Stimulated activated CD8-positive, alpha-beta memory T cell treated with anti-CD3 and anti-CD28 coated beads, Interleukin-12 subunit alpha, Interleukin-12 subunit beta, amount 100 ng/mL, for 4 hours (primary cell): ENCODE measurements at places on chromosomes 3 and 15.

GRCh38 chr3:131819381-131820055 is 215.3 kb downstream of the CPNE4 start:
- no peak for DNase-seq

DNA sequence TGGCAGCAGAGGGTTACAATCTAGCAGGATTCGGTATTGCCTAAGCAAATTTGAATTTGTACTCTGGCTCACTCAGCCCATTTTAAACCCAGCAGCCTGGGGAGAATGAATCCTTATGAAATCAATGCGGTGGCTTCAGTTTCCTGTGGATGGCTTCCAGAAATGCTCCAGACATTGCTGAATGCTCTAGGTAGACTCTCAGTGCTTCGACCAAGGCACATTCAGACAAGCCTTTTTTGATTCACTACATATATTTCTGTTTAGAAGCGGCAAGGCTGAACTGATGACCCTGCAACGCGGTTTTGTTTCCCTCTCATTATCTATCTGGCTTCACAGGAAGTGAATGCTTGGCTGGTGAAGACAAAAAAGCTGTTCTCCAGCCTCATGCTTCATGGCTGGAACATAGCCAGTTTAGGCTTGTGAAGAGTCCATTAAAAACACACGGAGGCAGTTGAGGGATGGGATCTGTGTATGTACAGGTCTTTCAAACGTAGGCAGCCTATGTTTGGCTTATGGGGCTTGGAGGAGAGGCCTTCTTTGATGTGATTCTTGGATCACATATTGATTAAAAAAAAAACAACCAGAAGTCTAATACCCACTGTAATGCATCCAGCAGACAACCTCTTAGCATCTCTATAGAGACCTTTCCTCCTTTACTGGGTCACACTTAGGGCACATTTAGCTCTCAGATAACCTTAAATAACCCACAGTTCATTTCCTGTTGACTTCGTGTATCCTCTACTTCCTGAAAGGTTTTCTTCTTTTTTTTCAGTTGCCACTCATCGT is 400.2 kb upstream of the TBL1XR1 start:
- no peak for DNase-seq

GRCh38 chr3:134313847-134314587 is 60.2 kb downstream of the AMOTL2 start:
- no peak for DNase-seq

DNA sequence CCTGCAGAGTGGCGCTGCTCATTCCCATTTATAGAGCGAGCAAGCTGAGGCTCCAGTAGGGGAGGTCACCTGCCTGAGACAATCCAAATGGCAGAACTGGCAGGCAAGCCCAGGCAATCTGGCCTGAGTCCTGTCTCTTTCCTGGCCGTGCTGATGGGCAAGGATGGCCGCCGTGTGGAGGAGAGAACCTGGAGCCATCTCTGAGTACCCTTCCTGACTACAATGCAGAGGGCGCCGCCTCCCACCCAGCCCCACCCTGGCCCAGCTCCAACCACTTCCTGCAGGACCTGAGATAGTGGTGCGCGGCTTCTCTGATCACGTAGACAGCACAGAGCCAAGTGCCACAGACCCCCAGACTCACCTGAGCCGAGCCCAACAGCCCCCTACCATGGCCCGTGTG is 7.0 kb downstream of the TLR9 start:
- DNase-seq: no peak

- no peak for DNase-seq
Measured at GRCh38 chr3:73467211-73467610, 157.5 kb downstream of the PDZRN3 start.

GRCh38 chr15:70195171-70195570 is 97.5 kb upstream of the TLE3 start:
- DNase-seq: no peak

GRCh38 chr3:46490338-46491084 is 7.3 kb upstream of the RTP3 start:
- DNase-seq: no peak

- DNase-seq: no peak
Measured at GRCh38 chr3:57731311-57731710, 24.8 kb upstream of the SLMAP start.

- DNase-seq: no peak
Measured at GRCh38 chr15:42670451-42670850, 66.5 kb downstream of the CDAN1 start.

- no peak for DNase-seq
Measured at GRCh38 chr3:52373676-52374075, 57.6 kb downstream of the DNAH1 start.

DNA sequence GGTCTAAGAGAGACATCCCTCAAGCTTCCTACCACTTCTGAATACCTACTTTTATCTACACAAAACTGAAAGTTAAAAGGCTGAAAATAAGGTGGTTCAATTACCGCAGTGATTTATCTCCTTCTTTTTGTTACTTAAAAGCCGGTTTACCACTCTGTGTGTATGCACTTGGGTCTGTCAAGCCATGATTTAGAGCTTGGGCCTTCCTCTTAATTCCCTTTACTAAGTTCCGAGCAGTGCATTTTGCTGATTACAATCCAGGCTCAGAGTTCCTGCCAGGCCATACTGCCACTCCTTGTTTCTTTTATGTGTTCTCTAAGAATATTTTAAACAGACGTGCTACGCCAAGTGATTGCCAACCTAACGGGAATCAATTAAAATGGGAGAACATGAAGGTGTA is 16.5 kb downstream of the KCTD6 start:
- no peak for DNase-seq

DNA sequence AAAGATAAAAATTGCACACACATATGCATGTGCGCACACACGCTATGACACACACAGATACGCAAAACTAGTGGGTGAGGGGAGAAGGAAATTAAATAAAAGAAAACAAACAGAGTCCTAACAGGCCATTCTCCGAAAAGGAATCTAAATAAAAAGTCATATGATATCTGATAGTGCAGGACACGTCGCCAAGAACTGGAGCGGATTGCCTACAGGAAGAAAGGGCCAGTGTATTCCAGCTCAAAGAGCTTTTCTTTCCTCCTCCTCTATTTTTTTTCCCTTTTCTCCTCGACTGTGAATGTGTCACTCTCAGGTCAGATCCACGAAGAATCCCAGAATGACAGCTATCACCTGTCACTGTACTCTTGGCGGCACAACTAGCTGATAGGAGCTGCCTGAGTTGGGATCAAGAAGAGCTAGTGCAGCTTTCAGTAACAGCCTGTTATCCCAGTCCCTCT is 157.8 kb downstream of the TIGIT start:
- DNase-seq: no peak

DNA sequence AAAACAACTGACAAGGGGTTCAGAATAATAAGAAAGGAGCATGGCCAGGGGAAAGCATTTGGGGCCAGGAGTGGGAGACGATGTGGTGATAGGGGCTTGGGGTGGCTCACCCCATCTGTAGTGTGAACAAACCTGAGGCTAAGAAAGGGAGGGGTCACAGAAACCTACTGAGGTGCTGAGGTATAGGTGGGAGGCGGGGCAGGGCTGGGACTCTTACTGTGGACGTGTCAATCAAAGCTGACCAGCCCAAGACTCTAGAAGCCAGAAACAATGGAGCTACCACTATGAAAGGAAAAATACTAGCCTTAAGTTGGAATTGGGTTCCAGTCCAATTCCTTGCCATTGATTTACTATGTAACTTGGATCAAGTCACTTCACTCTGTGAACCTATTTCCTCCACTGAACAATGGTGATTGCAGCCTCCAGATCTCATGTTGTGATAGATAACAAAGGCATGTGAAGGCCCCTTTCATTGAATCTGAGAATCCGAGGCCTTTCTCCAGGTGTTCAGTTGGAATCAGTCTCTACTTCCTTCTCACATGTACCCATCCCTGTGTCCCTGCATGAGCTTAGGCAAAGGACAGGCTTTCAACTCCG is 260.9 kb upstream of the HES1 start:
- no peak for DNase-seq

DNA sequence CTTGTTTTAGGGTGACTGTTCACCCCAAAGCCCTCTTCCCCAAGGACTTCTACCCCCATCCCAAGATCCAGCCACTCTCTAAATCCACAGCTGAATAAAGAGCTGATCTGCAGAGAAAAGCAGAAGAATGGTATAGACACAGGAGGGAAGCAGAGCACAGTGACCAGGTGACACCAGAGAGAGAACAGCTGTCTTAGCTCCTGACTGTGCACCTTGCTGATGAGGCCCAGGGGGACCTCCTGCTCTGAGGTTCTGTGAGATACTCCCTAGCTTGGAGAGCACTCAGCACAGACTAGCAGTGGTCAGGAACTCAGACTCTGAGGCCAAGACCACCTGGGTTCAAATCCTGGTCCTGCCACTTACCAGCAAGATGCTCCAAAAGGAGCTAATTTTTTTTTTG is 17.7 kb downstream of the MCF2L2 start:
- no peak for DNase-seq

GRCh38 chr3:113914646-113915045 is 33.2 kb upstream of the ZDHHC23 start:
- no peak for DNase-seq

DNA sequence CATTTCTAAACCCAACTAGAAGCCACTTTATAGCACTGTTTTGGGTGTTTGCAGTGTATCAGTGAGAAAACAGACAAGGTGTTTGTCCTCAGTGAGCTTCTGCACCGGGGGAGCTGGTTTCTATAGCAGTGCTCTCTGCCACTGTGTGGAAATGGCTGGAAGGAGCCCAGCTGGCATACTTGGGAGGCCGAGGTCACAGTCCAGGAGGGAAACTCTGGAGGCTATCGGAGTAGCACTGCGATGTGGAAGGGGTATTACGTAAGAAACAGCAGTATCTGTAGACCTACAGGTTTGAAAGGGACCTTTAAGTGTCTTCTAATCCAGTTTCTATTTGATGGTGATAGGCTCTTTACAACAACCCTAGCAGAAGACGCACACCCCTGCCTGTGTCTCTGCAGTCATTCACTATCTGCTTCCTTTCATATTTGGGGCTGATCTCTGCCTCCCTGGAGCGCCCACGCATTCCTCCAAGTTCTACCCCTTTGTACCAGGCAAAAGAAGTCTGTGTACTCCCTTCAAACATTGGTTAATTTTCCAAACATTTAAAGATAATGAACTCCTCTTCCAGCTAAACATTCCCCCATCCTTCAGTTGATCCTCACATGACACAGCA is 87.4 kb upstream of the ADAMTS17 start:
- DNase-seq: no peak

DNA sequence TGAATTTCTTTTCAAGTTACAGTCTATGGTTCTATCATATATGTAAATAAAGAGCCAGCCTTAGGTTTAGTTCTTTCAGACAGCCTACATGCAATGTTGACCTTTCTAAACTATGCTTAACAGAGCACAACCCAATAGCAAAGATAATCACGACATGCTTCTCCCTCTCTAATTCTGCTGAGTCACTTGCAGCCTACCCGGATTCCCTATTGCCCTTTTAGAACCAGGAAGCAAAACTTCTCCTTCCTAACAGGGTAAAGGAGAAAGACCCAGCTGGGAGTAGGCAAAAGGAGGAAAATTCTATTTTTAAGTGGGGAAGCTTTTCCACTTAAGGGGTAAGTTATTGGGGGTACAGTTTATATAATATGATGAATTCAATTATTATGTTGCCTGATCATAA is 79.3 kb downstream of the SLC7A14 start:
- no peak for DNase-seq

- DNase-seq: no peak
Measured at GRCh38 chr3:143888846-143889245, 40.6 kb upstream of the SLC9A9 start.
